Kidney epithelial cell (primary cell): ENCODE measurements at places on chromosomes 6 and 20. TPM values are rescaled to one million over a fixed set of nuclear protein-coding genes. Genes with fewer than 3 reads are reported as not detected.

GRCh38 chr6:21084656-21085055 lies 508.9 kb upstream of the SOX4 start:
- no peak for DNase-seq

GRCh38 chr6:85436939-85437495 lies 12.9 kb upstream of the NT5E start:
- no peak for DNase-seq

GRCh38 chr6:119614138-119614537 lies 264.6 kb upstream of the MAN1A1 start:
- no peak for DNase-seq

GRCh38 chr6:166645896-166646295 lies 18.8 kb upstream of the RPS6KA2 start:
- no peak for DNase-seq

- no peak for DNase-seq
Measured at GRCh38 chr6:138455746-138456400, 43.4 kb downstream of the NHSL1 start.

GRCh38 chr6:99334526-99335127 lies 14.8 kb downstream of the FAXC start:
- peak; percentile 25 for DNase-seq

- no peak for DNase-seq
Measured at GRCh38 chr6:170266061-170266825, 24.6 kb downstream of the DLL1 start.

- DNase-seq: no peak
Measured at GRCh38 chr20:62027116-62027515, 38.6 kb downstream of the TAF4 start.

DNA sequence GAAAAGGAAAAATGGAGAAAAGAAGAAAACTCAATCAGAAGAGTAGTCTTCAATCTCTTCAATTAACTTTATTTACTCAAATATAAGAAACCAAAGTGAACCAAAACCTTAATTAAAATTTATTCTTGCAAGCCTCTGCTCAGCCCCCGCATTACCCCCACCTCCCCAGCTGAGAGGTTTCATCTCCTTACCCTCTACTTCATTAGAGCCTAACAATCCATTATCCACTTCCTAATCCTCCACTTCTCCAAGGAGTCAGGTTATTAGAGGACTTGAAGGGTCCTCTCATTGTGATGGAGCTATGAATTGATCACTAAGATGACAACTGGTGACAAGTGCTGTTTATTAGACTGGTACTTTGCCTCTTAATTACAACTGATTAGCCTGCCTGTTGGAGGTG lies 956.5 kb downstream of the TFAP2A start:
- no peak for DNase-seq

- no peak for DNase-seq
Measured at GRCh38 chr6:72350296-72350881, 271.5 kb upstream of the KCNQ5 start.

- DNase-seq: no peak
Measured at GRCh38 chr6:38776515-38776914, 61.4 kb downstream of the DNAH8 start.

DNA sequence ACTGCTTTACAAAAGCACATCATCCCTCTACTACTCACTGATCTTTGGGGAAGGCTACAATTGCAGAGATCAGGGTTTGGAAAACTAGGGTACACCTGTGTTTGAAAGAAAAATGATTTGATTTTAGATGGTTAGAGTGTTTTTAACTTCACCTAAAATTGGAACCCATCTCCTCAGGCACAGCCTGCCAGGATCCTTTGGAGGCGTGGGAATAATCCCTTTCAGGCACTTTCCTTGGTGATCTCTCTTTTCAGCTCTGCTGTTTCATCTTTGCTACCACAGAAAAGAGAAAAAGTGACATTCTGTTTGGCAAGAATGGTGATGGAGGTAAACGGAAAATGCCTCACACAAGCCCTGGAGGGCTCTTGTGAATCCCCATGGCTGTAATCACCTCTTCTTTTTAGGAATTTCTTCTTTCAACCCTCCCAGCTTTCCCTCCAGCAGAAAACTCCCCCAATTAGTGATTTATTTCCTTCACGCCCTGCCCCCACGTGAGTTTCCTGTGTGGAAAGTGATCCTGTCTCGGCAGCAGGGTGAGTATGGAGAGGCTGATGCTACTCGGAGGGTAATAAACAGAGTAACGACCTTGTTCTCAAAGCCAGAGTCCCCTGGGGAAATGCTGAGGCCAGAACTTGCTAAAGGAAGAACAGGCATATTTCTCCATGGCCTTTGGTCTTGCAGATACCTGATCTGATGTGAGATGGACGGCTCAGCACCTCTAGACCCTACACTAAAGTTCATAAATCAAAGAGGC lies 9.2 kb downstream of the KCNG1 start:
- DNase-seq: no peak

- no peak for DNase-seq
Measured at GRCh38 chr6:151082079-151082478, 157.7 kb upstream of the AKAP12 start.

SLC16A10 gene
- total RNA-seq: 1.0 and 1.4 TPM in 2 replicates

TNFRSF21 gene
- 54.6 and 61.2 TPM in 2 replicates for total RNA-seq

DNA sequence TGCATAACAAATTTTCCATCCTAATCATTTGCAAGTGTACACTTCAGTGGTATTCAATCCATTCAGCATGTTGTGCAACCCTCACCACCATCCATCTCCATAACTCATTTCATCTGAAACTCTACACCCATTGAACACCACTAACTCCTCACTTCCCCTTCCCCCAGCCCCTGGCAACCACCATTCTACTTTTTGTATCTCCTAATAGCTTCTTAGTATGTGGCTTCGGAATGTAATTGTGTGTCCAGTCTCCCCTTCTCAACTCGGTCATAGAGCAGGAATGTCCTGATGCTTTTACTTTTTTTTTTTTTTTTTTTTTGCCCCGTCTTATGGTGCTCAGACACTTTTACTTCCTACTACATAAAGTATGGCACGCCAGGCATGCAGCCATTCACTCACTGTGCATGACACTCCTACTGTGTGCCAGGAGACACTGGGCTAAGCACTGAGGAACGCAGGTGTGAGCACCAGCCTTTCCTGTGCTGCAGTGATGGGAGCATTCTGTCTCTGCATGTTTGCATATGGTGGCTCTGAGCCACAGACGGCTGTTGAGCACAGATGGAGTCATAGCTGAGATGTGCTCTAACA lies 15.3 kb downstream of the HCK start:
- DNase-seq: peak; percentile 9

DNA sequence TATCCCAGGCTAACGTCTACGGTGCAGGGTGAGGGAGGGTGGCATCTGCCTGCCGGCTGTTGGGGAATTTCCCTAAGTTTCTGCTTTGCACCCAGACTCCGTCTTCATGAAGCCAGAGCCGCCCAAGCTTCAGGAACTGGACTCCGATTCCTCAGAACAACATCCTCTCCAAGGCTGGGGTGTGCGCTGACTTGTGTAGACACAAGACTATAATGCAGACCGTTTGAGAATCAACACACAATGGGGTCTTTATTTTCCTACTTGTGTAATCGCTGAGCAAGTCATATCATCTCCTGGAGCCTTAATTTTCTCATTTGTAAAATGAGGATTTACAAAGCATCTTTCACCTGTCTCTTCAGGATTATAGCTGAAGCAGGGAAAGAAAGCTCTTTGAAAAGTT lies 160.5 kb upstream of the AGPAT4 start:
- no peak for DNase-seq

DNA sequence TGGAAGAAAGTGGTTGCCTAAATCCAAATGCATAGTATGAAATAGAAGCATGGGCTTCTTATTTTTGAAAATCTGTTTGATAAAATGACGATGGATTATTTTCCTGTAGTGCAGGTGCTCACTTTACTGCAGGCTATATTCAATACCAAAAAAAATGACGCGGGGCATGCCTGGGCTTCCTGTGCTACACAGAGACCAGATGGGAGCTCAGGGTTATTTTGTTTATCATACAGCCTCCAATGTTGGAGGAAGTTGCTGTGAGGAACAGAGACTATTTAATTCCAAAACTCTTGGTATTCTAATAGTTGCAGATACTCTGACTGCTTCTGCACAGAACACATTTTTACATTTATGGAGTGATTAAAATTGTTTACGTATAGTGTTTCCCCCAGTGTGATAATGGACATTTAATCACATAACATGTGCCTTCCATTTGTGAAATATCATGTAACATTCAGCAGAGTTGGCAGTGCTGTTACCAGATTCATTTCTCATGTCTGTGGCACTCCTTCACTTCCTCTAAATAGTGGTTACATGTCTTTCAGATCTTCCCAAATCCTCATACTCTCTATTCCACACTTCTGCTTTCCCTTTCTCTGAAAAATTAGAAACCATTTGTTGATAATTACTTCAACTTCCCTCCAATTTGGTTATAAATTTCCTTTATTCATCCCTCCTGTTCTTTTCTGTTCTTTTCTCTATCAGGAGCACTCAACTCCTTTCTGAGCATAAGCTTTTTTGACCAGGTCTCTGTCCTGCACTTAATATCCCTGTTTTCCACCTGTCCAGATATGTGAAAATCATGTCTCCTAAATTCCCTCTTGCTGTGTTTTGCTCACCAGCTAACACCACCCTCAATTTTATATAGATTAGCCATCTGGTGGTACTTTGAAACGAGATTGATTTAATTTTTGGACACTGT lies 121.6 kb downstream of the ADGRB3 start:
- no peak for DNase-seq
